ENCODE measurements at places on chromosomes 7 and 10.

- DNase-seq: no peak
Measured at GRCh38 chr7:128431221-128431620, 21.4 kb upstream of the IMPDH1 start.

GRCh38 chr7:5780801-5781496, 514 bp downstream of the RNF216 start:
- DNase-seq: no peak

- no peak for DNase-seq
Measured at GRCh38 chr7:50412973-50413372, 37.2 kb downstream of the FIGNL1 start.

- no peak for DNase-seq
Measured at GRCh38 chr7:132930881-132931280, 151.0 kb downstream of the CHCHD3 start.

DNA sequence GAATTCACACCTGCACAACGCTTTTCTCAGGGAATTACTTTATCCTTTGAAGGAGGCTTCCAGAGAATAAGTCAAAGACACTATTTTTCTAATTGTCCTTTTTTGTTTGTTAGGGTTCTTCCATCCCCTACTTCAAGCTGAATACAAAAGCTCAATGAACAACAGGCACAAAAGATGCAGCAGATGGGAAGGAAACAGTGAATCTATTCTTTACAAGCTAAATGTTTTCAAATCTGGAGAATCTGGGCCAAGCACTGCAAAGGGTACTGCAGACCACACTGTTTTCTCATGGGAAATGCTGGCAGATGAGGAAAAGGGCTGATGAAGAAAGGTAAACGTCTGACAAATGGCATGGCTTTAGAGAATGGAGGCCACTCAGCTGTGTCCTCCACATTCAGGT, 18.5 kb downstream of the LIPA start:
- DNase-seq: no peak

DNA sequence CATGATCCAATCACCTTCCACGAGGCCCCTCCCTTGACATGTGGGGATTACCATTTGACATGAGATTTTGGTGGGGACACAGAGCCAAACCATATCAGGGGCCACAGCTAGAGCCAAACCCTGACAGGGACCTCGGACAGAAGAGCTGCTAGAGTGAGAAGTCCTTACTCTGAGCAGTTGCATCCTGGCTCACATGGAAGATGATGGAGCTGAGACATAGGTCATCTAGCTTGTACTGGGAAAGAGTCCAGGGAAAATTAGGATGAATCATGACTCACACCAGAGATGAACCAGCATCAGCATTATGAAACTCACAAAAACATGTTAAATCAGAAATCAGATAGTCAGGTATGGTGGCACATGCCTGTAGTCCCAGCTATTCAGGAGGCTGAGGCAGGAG, 12.8 kb upstream of the FMC1 start:
- DNase-seq: no peak

GRCh38 chr7:22578007-22578733, 78.2 kb upstream of the STEAP1B start:
- DNase-seq: no peak

DNA sequence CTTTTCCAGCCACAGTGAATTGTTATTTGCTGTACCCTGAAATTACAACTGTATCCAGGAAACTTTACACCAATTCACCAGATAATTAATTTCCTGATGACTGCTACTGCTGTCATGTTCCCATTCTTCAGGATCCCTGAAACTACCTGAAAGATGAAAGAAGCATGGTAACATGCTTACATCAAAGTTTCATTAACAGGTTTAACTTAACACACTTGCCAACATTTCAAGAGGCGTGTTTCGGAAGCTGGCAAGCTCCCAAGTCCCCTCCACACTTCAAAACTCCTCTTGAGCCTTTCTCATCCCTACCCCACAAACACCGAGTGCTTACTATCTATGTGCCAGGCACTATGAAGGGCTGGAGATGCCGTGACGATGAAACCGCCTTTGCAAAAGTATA, 88.6 kb downstream of the MPP7 start:
- DNase-seq: no peak

DNA sequence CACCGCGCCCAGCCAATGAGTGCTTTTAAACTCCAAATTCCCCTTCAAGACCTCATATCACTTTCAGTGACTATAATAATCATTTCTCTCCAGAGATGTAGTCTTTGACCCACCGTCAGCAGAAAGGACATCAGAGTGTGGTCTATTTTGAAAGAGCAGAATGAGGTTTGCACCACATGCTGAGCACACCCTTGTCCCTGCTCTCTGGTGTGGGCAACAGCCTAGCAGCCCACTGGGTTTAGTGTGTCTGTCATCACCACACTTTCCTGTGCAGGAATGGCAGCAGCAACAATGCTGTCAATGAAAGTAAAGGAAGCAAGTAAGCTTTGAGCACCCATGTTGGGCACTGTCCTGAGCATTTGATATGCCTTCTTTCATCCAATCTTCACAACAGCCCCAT, 122.4 kb downstream of the PLXNA4 start:
- no peak for DNase-seq

DNA sequence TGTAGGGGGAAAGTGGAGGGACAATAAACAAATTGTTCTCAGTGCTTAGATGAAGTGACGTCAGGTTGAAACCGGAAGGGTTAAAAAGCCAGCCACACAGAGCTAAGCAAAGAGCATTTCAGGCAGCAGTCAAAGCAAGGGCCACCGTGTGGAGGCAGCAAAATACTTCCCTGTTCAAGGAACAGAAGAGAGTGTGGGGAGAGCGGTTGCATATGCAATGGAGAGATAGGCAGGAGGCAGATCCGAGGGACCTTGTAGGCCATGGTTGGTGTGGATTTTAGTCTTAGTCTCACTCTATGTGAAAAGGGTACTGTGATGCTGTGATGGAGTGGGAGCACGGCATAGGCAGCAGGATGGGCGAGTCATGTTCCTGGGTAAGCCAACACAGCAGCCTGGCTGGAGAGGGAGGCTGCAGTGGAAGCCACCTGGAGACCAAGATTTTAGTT, 3.8 kb upstream of the STN1 start:
- no peak for DNase-seq

DNA sequence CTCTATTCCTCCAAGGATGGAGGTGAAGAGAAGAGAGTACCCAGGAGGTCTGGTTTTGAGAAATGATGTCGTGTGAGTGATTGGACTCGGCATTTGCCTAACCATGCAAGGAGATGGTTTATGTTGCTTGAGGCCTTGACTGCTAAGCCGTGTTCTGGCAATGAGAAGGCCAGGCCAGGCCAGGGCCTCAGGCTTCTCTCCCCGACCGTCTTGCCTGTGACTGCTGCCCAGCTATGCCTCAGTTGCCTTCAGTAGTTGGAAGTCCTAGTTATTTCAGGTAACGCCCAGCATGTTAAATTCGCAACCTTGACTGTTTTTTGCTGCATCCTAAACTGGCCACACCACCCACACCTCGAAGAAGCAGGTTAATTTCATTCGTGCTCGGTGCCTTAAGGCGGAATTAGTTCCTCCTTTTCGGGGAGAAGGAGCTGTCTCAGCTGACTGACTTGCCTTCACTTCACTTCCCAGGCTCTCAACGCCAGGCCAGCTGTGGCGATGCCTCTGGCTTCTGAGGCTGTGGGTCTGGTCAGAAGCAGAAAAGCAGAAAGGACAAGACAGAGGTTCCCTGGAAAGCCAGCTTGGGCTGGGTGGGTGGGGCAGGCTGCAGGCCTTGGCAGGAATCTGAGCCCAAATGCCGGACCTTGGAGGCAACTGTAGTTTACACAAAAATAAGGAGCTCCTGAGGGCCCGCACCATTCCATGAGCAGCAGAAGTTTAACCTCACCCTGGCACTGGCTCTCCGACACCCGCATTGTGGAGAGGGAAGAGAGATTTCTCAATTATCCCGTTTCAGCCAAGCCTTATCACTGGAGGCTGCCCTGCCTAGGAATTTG, 61.9 kb upstream of the SAMD8 start:
- DNase-seq: no peak

DNA sequence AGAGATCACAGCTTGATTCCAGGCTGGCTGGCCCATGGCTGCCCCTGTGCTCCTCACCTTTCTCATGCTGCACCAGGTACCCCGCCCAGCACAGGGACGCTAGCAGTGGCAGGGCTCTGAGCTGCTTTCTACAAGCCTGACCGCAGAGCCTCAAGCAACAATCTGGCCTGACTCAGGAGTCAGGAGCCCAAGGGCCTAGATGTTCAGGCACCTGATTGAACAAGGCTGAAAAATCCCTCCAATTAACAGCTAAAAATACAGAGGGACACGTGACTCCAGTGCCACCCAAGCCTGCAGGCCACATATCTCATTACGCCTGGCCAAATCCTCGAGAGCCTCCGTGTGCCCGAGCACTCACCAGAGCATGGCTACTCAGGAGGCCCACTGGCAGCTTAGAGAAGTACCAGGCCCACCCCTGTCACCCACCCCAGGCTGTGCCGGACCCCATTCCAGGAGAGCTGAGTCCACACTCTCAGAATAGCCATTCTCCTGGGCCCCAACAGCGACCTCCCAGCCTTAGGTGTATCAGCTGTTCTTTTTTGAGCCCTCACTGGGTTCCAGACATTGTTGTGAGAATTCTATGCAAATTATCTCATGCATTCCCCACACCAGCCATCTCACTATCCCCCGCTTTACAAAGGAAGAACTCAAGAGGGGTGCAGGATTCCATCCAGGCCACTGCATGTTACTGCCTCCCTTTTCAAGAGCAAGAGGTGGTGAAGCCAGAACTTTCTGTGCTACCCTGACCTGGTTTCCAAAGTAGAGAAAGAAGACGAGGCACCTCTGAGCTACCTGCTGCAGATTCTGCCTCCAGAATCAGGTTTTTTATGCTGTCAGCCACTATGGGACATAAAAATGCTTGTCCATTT, 98.3 kb downstream of the COL13A1 start:
- no peak for DNase-seq

GRCh38 chr7:72493850-72494661, 81.9 kb upstream of the CALN1 start:
- DNase-seq: no peak

DNA sequence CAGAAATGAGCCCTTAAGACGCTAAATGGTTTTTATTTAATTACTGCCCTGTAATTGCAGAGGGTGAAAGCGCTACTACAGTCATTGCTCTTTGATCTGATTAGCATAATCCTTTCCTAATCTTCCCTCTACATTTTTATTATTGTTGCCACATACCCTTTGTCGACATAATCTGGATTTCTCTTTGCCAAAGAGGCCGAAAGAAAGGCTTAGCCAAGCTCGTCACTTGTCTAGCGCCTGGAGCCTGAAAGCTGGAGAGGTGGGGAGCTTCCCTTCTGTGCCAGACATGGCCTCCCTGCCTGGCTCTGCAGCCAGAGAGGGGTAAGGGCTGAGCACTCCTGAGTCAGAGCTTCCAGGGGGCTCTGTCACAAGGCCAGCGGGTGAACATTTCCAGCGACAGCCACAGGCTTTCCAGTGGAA, 145.9 kb downstream of the PRKAG2 start:
- no peak for DNase-seq

DNA sequence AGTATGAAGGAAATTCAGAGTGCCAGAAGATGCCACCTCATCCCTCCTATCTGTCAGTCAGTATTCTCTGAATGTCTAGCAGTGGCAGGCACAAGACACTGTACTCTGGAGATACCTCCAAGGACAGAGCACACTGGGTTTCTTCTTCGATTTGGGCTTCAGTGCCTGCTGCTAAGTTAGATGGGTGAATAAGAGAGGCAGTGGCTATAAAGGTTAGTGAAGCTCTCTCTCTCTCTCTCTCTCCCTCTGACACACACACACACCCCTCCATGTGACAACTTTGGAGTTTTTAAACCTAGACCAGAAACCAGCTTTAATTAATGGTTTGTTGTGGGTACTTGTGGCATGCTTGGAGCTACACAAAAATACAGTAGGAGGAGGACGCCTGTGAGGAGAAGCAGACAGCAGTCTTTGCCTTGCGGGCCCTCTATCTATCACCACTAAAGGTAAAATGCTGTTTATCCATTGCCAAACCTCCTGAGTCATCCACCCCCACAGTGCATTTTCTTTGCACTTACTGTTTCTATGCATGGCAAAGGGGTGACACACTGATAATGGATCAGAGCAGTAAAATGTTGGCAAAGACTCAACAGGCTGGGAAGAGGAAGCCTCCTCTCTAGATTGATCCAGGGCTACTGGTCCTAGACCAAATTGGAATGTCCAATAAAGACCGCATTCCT, 102.5 kb downstream of the TRIL start:
- DNase-seq: no peak

GRCh38 chr7:4079366-4079765, 602.7 kb upstream of the FOXK1 start:
- no peak for DNase-seq

DNA sequence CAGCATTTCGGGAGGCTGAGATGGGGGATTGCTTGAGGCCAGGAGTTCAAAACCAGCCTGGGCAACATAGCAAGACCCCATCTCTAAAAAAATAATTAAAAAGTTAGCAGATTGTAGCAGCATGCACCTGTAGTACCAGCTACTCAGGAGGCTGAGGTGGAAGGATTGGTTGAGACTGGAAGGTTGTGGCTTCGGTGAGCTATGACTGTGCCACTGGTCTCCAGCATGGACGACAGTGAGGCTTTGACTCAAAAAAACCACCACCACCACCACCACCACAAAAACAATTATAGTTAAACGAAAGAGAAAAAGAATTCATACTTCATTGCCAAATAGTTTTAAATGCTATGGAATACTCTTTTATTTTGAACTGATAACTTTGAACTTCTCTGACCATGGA, 63.4 kb downstream of the VTI1A start:
- no peak for DNase-seq

GRCh38 chr7:154871928-154872750, 130.8 kb downstream of the PAXIP1 start:
- no peak for DNase-seq

- DNase-seq: peak; percentile 5
Measured at GRCh38 chr10:114821293-114821914, at the start of gene FHIP2A. Gene FHIP2A, plus strand, starts transcription at chr10:114821780. Its CDS starts 299 bp downstream, at chr10:114822079.

GRCh38 chr10:76070916-76071315, 639.5 kb downstream of the LRMDA start:
- DNase-seq: no peak

GRCh38 chr7:125984795-125985194, 1055.2 kb upstream of the POT1 start:
- DNase-seq: no peak

DNA sequence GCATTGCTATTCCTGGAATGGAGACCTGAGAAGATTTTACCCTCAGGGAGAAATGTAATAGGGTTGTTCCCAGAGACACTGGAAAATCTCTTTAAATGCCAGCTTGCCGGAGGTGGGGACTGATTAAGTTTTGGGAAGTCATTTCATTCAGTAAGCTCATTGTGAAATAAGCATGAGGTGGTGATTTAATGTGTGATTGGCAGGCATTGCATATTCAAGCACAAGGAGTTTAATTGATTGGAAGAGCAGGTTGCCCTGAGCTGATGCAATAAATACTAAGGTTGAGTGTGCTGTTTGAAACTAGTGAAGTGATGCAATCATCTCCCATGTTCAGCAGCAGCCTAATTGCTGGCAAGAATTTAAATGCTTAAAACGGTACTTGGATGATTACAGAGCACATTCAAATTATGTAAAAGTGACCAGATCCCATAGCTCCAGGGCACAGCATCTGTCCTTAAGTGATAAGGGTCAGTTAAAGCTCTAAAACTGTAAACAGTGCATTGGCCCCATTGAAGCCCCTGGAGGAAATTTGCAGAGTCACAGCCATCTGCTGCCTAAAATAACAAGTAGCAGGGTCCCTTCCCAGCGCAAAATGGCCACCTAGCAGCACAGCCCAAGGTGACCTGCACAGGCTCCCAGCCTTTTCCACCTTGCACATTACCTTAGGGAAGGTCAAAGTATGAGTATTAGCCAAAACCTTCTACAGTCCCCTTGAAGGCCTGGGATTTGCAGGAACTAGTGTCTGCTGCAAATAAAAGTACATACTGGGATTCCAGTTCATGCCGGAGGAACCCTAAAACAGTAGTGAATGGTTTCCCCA, 92.1 kb downstream of the CCDC71L start:
- peak; percentile 53 for DNase-seq

All from DMS79 treated with DMSO at 0.1 percent for 48 hours (cell line).